ENCODE measurements at places on chromosomes 3 and 15. TPM values are rescaled to one million over a fixed set of nuclear protein-coding genes. Genes with fewer than 3 reads are reported as not detected.
A peak's percentile ranks its signal among the peaks of the same experiment; 100 is the strongest.

GRCh38 chr3:42670670-42671069 lies 14.7 kb upstream of the KLHL40 start:
- no peak for DNase-seq

DNA sequence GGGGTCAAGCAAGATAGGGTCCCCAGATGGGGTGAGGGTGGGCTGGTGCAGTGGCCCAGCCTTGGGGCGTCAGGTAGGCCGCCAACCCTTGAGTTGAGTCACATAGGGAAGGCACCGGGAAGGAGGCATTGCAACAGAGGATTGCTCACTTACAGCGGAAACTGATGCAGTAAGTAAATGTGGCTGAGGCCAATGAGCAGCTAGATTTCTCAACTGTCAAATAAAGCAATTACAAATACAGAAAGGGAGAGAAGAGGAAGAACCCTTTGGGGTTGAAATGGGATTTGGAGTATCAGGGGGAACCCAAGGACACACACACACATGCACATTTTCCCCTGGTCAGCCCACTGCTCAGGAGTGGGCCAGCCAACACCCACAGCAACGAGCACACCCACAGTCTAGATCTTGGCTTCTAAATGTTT lies 44.0 kb downstream of the CHSY1 start:
- no peak for DNase-seq

DNA sequence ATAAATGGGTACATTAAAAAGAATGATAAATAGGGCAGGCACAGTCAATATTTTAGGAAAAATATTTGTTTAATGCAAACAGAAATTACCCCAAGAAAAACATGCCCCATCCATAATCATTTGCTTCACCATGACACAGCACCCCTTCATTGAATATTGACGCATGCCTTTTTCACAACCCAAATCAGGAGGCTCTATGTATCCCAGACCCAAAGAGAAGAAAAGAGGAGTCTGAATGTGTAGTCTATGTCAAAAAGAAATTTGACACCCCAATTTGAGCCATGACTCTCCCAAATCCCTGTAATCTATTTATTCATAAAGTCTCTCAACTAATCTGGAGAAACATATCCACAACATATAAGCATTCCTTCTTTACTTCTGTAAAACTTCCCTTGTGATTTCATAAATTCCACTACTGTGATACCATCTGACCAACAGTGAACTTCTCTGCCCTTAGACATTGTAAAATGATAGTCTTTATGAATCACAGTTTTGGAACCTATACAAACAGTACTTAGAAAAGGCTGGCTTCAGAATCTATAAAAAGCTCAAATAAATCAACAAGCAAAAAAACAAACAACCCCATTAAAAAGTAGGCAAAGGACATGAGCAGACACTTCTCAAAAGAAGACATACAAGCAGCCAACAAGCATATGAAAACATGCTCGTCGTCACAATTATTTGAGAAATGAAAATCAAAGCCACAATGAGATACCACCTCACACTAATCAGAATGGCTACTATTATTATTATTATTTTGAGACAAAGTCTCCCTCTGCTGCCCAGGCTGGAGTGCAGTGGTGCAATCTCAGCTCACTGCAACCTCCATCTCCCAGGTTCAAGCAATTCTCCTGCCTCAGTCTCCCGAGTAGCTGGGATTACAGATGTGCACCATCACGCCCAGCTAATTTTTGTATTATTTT lies 53.4 kb upstream of the XRN1 start:
- no peak for DNase-seq

GRCh38 chr3:144369129-144369879 lies 397.7 kb downstream of the DIPK2A start:
- no peak for DNase-seq

GRCh38 chr15:68682330-68682729 lies 103.5 kb downstream of the CORO2B start:
- no peak for DNase-seq

DNA sequence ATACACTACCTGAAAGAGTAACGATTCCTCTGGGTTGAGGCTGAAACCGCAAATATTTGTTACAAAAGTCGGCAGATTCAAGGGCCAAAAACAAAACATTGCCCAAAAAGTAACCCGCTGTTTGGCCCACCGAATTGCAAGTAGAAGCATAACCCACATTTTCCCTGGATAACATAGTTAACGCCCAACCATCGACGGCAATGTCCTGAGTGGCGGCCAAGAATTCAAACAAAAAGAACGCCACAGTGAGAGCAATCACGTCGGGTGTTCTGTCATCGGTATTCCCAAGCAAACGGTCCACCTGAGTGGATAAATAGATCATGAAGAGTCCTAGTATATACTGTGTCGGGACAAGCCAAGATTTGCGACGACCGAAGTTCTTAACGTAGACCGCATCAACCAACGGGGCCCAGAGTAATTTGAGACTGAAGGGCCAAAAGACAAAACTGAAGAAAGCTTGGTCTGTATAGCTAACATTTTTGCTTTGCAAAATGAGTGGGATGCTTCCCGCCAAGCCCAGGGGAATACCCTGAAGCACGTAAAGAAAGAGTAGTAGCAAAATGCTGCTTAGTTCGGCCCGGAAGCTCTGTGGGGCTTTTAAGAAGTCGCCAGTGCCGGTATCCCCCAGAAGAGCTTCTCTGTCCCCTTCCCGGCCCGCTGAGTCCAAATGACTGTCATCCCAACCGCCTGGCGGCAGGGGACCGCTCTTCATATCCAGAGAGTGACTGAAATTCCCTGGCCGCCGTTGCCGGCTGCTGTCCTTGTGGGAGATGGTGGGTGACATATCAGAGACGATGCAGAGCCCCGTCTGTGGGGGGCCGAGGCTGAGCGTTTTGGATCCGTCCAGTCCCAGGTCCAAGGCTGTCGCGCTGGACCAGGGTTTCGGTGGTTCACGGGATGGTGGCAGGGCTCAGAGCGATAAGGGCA lies 750 bp downstream of the SLC33A1 start:
- DNase-seq: peak; percentile 47

DNA sequence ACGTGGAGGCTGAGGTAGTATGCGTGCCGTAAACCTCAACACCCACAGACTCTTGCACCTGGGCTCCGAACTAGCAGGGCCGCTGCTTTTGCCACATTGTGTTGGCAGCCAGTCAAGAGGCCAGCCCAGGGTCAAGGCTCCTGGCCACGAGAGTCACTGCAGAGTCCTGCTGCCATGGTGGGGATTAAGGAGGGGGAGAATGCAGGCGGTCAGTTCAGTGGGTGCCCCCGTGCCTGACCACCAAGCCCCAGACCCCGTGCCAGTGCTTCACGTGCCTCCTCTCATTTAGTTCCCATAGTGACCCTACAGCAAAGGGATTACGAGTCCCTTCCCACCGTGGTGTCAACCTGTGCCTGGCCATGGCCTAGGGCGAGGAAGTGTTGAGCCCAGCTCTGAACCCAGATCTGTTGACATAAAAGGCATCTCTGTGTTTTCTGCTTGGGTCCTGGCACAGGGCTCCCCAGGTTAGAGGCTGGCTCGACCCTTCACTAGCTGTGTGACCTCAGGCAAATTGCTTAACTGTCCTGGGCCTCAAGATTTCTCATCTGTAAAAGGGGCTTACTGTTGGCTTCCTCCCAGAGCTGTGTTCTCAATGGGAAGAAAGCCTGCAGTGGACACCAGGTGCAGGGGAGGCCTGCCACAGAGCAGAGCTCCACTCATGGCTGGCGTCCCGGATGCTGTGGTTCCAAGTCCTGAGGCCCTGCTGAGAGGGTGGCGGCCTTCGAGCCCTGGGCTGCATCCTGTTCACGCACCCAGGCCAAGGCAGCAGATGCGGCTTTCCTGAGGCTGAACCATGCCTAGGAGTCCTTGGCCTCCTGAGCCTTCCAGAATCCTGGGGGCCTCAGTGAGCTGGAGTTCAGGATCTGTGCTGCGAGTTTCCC lies 32.8 kb downstream of the FBLN2 start:
- peak; percentile 62 for DNase-seq

GRCh38 chr3:95327478-95327877 lies 1264.6 kb downstream of the NSUN3 start:
- no peak for DNase-seq

- no peak for DNase-seq
Observed at GRCh38 chr3:128007033-128007424, 45.2 kb upstream of the SEC61A1 start.

DNA sequence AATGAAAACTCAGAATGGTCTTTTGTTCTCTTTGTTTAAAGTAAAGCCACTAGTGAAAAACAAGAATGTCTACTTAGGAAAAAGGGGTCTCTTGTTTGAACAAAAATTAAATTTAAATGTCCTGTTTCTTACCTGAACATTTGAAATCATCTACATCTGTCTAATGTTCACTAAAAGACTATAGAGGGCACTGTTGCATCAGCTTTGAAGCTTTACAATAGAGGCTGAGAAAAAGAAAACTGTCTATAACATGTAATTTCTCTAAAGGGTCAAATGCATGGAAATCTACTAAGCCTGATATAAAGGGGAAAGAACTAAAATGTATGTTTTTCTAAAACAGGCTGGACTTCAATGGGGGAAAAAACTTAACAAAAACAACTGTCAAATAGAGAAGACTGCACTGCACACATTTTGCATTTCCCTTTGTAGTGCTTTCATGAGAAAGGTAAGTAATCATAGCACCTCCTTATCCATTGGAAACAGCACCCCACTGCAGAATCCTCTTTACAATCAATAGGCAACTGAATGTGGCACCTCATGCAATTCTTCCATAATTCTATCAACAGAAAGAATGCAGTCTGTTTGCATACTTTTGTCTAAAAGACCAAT lies 26.3 kb downstream of the DPH6 start:
- DNase-seq: no peak

GP5 gene
- total RNA-seq: 1.4 TPM

GOLGA8J gene
- total RNA-seq: 0.34 TPM

GOLGA6B gene
- not detected for total RNA-seq

MYH15 gene
- total RNA-seq: 0.21 TPM

C2CD4B gene
- not detected for total RNA-seq

All from activated CD8-positive, alpha-beta T cell treated with anti-CD3 and anti-CD28 coated beads, Interleukin-2, amount 10 ng/mL, durations not matched to agents 7 days and 5 days (primary cell).